ENCODE measurements at places on chromosomes 5 and 9.

DNA sequence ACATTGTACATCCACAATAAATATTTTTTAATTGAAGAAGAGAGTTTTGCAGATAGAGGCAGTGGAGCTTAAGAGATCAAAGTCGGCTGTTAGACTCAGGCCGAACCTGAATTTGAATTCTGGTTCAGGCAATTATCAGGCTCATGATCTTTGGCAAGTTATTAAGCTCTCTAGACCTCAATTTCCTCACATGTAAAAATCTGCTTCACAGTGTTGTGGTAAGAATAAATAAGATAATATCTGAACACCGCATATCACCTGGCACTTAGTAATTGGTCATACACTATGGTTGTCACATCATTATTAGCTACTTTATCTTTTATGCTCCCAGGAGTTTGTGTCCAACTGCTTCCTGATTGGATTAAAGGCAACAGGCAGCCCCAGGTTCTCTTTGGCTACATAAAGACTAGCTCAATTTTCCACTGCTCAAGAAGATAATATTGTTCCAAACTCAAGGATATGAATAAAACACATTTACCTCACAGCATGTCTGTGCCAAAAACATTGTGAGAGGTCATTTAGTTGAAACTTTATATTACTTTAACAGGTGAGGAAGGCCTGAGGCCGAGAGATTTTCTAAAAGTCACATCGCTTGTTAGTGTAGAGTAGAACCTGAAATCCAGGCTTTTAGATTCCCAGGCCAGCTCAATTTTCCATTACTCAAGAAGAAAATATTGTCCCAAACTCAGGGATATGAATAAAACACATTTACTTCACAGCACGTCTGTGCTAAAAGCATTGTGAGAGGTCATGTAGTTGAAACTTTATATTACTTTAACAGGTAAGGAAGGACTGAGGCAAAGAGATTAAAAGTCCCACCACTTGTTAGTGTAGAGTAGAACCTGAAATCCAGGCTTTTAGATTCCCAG lies 289.2 kb upstream of the PTGER4 start:
- DNase-seq: no peak

- DNase-seq: no peak
These were observed 178.5 kb downstream of the ADAMTS12 start for GRCh38 chr5:33713136-33713765.

DNA sequence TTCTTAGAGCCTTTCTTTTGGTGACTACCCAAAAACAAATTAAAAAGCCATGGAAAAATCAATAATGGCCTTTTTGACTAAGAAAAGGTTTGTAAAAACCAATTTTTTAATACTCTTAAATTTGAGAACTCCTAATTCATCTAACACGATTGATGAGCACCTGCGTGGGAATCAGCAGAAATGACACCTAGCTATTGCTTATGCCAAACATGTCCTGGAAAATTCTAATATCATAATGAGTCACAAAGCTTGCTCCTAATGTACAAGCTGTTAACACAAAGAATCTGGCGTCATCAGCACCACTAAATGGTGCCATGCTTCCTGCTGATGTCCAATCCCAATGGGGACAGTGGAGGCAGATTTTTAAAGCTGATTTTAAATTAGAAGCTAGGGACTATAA lies 146.2 kb upstream of the LRRTM2 start:
- DNase-seq: no peak

- DNase-seq: no peak
These were observed 33.7 kb upstream of the PRDM12 start for GRCh38 chr9:130630506-130631330.

- no peak for DNase-seq
These were observed 155.3 kb downstream of the PJA2 start for GRCh38 chr5:109254511-109254910.

GRCh38 chr5:143013176-143013891 lies 243.2 kb downstream of the ARHGAP26 start:
- DNase-seq: no peak

DNA sequence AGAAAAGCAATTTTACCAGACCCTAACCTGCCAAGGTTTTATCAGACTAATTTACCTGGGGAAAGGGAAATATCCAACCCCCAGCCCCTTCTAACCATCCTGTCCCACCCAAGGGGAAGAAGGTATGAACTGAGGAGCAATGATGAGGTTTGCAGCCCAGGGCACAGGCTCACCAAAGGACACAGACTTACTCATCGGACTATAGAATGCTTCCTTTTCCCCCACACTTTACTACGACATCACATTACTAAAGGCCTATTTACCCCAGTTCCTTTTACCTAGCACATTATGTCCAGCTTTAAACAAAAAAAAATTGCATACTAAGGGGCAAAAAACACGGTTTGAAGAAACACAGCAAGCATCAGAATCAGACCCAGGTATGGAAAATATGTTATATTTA lies 94.1 kb upstream of the FST start:
- no peak for DNase-seq

- DNase-seq: no peak
These were observed 606.4 kb downstream of the ZNF608 start for GRCh38 chr5:124140060-124140459.

DNA sequence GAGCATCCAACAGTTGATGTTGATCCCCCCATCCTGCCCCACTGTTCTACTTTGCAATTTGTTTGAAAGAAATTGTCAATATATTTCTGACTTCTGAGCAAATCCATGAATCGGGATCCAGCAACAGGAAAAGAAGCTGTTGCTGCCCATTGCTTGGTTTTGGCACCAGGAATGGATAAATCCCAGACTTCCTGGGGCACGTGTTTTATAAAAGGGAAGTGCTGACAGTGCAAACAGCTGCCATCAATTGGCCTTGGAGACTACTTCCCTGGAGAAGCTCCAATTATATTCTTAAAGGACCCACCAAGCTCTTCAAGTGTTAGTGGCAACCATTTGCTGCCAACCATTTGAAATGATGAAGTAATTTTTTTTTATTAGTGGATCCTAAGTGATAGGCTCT lies 13.7 kb downstream of the STK32A start:
- DNase-seq: no peak

GRCh38 chr9:33256236-33256635 lies 8.3 kb downstream of the BAG1 start:
- DNase-seq: no peak

- no peak for DNase-seq
These were observed 35.0 kb downstream of the ITK start for GRCh38 chr5:157215514-157216167.

DNA sequence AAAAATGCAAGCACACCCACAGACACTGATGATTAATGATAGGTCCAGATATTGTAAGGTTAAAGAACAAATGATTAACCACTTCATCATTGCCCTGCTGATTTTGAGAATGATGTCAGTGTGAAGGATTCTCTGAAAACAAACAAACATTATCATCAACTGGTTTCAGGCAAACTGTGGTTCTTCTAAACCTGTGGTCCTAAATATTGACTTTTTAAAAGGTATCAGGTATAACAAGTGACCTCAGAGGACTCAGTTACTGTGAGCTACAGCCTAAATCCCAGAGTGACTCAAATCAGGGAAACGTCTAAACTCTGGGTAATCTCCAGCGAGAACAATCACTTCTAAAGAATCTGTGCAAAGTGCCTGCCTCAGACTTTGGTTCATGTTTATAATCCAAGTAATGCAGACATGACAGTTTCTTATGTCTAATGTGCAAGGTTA lies 172.3 kb upstream of the CDH6 start:
- DNase-seq: no peak

GRCh38 chr9:38652486-38652885 lies 32.1 kb upstream of the ANKRD18A start:
- DNase-seq: no peak
